ENCODE measurements at places on chromosomes 16 and 17.

DNA sequence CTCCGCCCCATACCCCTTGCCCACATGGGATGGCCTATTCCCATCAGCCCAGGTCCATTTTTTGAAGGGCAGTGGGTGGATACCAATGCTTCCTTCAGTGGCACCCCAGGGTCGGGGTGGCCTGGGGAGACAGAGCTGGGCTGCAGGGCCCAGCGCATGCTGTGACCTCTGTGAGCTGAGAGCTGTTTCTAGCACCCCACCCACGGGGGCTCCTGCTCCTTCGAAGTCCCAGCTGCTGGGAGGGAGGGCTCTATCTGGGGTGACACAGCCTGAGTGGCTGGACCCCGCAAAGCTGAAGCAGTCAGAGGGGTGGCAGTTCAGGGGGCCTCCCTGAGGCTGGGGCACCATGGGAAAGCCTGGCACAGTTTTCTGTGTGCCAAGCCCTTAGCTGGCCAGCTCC lies 10.7 kb downstream of the PAM16 start:
- no peak for DNase-seq

DNA sequence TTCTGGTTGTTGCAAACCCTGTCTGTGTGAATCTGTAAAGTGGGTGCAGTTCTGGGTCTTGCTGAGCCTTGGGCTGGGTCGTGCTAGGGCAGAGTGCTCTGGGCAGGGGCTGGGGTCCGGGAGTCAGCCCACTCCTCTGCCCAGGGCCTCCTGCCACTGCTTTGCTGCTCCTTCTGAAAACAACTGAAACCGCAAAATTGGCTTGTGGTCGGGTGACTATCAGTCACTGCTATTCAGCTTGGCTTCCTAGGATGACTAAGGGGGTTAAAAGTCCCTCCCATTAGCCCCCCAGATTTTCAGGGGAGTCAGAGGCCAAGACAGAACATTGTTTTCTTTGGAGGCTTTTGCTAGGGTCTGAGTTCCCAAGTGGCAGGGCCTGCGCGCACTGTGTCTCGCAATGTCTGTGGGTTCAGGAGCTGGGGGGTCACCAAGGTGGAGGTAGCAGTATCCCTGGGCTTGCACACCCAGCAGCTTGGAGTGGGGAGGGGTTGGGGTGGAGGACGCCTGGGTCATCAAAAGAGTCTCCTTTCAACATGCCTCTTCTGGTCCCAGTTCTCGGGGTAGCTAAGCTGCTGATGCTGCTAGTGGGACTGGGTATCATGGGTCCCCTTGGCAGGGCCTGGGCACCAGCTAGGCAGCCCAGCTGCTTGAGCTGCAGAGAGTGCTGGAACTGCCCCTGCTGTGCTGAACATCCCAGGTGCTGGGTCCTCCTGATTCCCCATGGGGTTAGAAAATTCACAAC lies 13.5 kb upstream of the TBX21 start:
- peak; percentile 54 for DNase-seq

GRCh38 chr17:81221842-81222619 lies 734 bp downstream of the CEP131 start:
- no peak for DNase-seq

DNA sequence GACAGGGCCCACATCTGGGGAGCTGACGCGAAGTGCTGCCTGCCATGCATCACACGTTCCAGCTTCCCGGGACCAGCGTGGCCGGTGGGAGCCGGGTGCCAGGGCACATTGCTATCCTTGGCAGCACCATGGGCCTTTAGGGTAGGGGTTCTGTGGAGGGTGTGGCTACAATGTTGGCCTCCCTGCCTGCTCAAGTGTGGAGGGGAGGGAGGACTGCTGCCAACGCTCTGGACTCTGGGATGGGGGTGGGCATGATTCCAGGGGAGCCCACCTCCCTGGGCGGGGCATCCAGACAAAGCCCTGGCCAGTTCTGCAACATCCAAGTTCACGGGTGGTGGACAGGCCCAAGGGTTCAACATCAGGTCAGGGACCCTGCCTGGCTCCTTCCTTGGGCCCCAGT lies 13.9 kb downstream of the GRB7 start:
- DNase-seq, result no peak

GRCh38 chr17:61955619-61956018 lies 27.8 kb upstream of the INTS2 start:
- no peak for DNase-seq

DNA sequence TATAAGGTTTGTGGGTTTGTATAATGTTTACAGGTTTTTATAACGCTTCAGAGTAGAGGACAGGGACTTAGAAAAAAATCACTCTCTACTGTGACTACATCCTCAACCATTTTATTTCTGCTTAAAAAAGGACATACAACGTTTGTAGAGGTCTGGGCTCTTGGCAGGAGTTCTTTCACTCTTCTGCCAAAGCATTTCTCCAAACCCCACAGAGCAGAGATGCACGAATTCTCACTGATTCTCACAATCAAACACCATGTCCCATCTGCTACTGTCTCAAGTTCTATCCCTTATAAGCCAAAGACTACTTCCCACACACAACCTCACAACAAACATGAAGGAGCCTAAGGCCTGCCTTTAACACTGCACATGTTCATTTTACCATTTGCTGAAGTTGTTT lies 7.0 kb upstream of the ANKFY1 start:
- DNase-seq, result no peak

GRCh38 chr17:80916246-80916645 lies 75.4 kb upstream of the CHMP6 start:
- DNase-seq, result no peak

DNA sequence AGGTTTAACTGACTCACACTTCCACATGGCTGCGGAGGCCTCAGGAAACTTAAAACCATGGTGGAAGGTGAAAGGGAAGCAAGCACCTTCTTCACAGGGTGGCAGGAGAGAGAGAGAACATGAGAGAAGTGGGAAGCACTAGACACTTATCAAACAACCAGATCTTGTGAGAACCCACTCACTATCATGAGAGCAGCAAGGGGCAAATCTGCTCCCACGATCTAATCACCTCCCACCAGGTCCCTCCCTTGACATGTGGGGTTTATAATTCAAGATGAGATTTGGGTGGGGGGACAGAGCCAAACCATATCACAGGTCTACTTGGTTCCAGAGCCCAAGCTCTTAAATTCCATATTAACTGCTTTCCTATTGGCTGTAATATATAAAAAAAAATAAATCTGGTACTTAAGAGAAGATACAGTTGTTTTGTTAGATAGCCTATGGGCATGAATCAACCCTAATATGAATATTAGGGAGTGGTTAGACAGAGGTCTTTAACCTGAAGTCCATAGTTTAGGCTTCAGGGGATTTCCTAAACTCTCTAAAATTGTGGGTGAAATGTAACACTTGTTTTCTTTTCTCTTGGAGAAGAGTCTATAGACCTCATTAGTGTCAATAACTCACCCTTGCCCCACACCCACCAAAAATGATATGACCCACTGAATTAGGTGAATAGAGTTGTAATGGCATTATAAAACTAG lies 56.7 kb downstream of the SKAP1 start:
- no peak for DNase-seq

- DNase-seq, result no peak
These were observed 362.4 kb downstream of the SLC39A11 start for GRCh38 chr17:72730077-72730476.

DNA sequence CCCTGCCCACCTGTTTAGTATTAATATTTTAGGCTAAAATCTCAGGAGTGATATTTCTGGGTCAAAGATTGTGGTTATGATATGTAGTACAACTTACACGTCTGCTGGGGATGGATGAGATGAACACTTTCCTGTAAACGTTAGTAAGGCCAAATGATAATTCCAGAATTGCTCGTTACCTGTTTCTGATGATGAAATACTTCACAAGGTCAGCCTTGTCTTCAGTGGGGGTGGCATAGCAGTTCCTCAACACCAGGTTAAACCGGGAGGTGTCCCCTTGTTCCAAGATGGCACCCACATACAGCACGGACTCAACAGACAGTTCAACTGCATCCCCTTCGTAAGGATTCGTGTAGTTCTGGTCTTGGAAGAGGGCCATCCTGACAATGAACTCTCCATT lies 9.3 kb downstream of the GP2 start:
- no peak for DNase-seq

GRCh38 chr16:85616607-85617321 lies 3.6 kb downstream of the GSE1 start:
- DNase-seq, result peak; percentile 69

DNA sequence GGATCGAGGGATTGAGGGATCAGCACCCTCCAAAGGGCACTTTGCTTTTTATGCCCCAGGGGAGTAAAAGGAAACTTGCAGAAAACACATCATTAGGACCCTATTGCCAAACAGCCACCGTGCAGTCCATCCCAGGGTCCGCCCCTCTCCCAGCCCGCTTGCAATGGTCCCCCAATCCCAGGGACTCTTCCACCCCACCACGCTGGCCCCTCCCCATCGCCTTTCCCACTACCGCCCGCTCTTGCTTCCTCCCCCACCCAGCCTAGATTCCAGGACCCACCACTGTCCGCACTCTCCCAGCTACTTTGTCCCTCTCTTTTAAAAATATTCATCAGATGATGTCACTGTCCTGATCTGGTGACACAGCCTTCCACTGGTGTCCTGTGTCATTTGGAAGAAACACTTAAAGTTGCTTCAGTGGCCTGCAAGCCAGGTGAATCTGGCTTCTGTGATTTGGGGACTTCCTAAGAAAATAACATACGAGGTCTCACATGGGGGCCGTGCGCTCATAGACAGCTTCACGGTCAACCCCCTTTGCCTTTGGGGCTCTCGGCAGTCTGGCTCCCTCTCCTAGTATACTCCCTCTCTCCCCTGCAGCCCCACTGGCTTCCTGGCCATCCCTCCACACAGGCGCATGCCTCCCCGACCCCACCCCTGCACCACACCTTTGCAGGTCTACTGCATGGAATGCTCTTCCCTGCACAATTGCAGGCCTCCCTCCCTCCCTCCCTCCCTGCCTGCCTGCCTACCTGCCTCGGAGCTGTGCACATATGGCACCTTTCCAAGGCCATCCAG lies 127.9 kb downstream of the RBFOX3 start:
- no peak for DNase-seq

- no peak for DNase-seq
These were observed 18.1 kb downstream of the RDM1 start for GRCh38 chr17:35912339-35912912.
